ENCODE measurements at places on chromosomes 11 and 22.

GRCh38 chr11:86800076-86800959 lies at the start of gene PRSS23:
TSS of gene PRSS23 (plus strand) at chr11:86800542. CDS start at chr11:86807644, 7,102 bp downstream.
- DNase-seq: peak; percentile 25

DNA sequence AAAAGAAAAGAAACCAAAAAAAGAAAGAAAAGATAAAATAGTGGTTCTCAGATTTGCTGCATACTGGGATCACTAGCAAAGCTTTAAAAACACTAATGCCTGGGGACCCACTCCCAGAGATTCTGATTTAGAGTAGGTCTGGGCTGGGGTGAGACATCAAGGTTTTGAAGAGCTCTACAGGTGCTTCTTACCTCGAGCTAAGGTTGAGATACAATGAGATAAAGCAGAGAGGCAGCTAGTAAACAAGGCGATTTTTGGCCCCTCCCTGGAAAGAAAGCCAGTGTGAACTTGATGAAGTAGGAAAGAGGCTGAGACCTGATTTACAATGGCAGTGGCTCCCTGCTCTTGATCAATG lies 327.6 kb upstream of the CCDC90B start:
- no peak for DNase-seq

DNA sequence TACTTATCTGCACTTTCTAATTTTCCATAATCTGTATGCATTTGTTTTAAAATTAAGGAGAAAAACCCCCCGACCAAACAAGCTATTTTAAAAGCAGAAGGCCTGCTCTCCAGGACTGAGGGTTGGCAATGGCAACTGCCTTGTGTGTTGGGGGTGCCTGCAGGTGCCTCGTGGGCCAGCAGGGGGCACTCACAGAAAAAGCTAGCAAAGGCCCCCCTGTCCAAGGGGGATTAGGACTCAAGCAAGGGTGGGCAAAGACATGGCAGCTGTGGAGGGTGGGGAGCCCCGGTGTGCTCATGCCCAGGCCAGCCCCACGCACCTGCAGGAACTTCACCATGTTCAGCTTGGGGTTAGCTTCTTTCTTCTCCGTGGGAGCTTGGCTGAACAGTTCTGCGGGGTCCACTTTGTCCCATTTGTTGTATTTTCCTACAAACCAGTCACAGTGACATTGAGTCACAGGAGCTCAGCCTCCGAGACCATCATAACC lies 10.3 kb downstream of the TOP3B start:
- no peak for DNase-seq

DNA sequence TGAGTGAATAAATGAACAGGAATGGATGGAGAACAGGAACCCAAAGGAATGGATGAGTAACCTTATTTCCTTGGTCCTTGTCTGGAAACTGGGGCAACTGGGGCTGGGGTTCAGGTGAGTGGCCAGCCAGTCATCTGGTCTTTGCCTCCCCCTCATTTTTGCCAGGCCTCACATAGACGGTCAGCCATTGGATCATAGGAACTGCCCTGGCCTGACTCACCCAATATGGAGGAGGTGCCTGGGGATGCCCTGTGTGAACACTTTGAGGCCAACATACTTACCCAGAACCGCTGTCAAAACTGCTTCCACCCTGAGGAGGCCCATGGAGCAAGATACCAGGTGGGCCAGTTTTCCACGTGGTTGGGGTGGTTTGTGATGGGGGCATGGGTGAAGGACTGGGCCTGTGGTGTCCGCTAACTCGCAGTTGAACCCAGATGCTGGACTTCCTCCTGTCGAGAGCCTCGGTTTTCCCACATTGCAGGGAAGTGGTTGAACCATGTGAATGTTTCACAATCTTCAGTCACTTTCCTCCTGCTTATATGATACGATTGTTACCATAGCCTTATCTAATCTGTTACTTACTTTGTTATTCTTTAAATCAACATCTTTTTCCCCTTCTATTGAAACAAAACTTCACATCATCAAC lies 4.4 kb downstream of the TRIOBP start:
- DNase-seq: no peak

- no peak for DNase-seq
These were observed 674 bp upstream of the BAIAP2L2 start for GRCh38 chr22:38110863-38111852.

DNA sequence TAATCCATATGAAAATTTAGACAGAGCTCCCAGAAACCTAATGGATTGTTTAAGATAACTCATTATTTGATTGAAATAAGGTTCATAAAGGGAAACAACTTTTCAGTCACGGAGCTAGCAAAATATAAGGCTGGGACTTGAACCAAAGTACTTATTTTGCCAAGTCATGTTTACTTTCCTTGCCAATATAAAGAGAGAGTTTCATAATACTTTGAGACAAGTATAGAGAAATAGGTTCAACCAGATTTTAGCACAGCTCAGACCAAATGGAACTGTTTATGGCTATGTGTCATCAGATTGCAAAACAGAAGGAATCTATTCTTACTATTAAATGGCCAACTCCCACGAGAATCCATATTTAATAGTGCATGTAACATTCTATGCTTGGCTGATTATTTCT lies 1517.5 kb upstream of the TENM4 start:
- no peak for DNase-seq

- DNase-seq: no peak
These were observed 7.9 kb downstream of the ADORA2A start for GRCh38 chr22:24435323-24435645.

DNA sequence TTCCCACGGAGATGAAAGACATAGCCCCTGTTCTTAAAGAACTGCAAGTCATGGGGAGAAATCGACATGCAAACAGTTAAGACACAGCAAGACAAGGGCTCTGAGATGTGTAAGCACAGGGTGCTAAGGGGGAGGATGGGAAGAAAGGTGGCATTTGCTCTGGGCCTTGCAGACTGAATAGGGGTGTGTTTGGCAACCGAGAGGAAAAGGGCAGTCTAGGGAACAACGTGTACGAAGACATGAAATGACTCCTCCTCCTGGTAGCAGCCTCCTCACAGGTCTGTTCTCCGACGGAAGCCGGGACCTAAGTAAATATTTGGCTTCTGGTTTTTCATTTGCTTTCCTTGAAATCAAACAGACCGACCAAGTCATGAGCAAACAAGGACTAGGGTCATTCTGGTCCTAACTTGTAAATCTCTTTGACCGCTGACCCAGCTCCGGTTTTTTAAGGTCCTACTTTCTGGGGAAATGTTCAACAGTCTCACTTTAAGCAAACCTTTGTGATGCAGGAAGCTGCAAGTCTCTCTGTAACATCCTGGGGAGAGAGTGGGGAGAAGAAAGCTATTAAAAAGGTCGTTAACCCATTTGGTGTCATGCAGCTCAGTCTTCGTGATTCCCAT lies 19.7 kb downstream of the NNMT start:
- DNase-seq: no peak

DNA sequence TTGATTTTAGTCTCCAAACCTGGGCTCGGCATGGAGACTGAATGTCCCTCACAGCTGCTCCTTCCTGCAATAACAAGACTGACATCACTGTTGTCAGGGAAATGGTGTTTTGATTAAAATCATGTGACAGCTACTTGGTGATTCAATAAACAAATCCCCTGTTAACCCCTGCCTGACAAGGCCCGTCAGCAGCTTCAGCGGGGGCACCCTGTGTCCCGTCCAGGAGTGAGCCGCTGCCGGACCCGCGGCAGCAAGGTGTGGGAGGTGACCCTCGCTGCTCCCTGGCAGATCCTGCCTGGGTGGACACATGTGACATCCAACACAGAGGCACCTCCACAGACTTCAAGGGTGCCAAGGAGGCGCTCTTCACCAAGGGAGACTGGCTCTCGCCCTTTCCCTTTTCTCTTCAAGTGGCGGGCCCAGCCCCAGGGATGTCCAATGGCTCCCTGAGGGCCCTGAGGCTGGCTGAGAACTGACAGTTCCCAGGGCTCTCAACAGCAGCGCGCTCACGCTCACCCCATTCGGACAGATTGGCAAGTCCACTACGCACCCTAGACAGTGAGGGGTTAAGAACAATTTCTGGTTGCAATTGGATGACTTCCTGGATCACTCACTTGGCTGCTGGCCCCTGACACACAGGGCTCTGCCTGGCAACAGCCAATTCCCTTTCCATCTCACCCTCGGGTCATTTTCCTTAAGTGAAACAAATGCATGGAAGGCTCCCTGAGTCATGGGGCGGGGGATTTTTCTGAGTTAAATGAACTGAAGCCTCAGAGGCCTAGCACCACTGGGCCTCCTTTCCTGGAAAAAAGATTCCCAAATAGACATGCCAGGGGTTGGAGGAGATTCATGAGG lies 30.7 kb downstream of the PPP2R1B start:
- peak; percentile 70 for DNase-seq

- no peak for DNase-seq
These were observed 7.3 kb downstream of the USP47 start for GRCh38 chr11:11848891-11849746.

GRCh38 chr11:67289226-67289650 lies at the start of gene ANKRD13D:
TSS of gene ANKRD13D (plus strand) at chr11:67289303. CDS start at chr11:67289461, 158 bp downstream.
- DNase-seq: no peak

GRCh38 chr11:3135481-3136440 lies 29.3 kb downstream of the OSBPL5 start:
- DNase-seq: no peak

- no peak for DNase-seq
These were observed 16.3 kb downstream of the APOL5 start for GRCh38 chr22:35733791-35734516.

DNA sequence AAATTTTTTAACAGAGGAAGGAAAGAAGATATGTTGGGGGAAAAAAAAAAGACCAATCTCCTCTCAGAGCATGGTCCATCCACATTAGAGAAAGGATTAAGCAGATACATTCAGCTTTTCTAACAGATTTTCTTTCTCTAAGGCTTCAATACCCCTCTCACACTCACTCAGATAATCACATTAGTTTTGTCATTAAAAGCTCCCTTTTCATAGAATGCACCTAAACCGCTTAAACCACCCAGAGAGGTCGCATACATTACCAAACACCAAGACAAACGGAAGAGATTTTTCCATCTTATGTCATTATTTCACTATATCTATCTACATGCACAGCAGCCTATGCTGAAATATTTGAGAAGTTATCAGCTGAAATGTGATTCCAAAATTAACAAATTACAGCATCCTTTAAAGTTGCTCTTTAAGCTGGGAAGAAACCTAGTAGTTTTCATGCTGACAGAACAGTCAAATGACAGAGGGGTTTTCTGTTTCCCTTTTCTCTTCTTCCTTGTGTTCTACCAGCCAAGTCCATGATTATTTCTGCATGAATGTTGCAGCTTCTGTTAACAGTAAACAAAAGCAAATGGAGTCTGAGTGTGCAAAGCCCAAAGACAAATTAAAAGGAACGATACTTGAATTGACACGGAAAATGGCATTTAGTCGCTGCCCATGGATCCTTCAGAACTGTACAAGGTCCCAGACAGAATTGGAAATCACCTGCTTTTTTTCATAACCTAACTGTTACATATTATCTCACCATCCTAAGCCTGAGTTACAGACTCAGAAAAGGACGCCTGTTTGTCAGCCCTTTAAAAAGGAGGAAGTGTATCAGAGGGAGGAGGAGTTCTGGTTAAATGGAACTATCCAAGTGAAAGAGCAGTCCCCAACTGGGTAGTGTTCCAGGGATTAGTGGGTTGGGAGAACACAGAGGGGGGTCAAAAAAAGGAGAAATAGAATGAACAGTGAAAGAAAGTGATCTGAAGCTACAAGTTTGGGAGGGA lies 54.6 kb downstream of the PRCP start:
- no peak for DNase-seq

GRCh38 chr22:36781656-36782627 lies 6.0 kb upstream of the IFT27 start:
- DNase-seq: peak; percentile 73

- DNase-seq: no peak
These were observed 58.1 kb downstream of the LRP5 start for GRCh38 chr11:68370211-68371111.

GRCh38 chr11:117724104-117724503 lies 72.9 kb downstream of the DSCAML1 start:
- no peak for DNase-seq

GRCh38 chr11:32081129-32081641 lies 9.7 kb upstream of the RCN1 start:
- no peak for DNase-seq

- DNase-seq: no peak
These were observed 784.4 kb downstream of the NTM start for GRCh38 chr11:132154781-132155180.

DNA sequence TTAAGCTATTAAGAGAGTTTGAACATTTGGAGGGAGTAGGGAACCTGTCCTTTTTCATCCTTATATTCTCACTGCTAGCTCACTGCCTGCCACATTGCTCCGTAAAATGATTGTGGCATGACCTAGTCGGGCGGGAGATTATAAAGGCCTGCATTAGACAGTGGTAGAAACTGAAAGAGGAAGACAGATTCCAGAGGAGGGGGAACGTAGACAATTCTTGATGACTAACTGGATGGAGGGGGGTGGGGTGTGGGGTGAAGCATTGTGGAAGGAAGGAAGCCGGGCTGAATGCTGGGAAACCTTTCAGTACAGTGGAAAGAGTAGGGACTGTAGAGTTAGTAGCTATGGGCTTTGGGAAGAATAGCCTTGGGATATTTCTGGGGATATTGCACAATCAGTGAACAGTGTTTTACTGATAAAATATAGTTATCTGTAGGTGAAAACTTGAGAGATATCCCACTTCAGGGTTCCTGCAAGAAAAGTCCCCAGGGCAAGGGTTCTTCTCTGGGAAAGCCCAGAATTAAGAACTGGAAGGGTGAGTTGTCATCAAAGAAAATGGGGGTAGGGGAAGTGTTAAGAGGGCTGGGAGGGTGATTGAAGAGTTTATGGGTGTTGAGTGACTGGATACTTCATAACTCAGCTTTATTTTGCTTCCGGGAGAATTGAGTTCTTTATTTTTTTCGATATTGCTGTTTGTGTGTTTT lies 2.1 kb downstream of the MED15 start:
- peak; percentile 54 for DNase-seq

DNA sequence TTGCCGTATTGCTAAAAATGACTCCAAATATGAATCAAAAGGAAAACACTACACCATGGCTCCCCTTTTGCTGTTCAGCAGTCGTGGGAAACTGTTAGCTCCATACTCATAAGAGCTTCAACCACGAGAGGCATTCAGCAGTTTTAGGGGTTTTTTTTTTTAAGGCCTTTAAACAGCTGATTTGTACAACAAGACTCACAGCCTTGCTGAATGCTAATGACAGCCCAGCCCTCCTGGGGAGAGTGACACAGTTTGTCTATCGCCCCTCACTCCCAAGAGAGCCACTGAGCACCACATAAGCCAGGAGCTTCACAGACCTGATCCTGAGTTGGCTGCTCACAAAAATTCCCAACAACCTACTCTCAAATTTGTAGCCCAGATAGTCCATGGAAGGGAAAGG lies 32.4 kb downstream of the GALNT18 start:
- no peak for DNase-seq

DNA sequence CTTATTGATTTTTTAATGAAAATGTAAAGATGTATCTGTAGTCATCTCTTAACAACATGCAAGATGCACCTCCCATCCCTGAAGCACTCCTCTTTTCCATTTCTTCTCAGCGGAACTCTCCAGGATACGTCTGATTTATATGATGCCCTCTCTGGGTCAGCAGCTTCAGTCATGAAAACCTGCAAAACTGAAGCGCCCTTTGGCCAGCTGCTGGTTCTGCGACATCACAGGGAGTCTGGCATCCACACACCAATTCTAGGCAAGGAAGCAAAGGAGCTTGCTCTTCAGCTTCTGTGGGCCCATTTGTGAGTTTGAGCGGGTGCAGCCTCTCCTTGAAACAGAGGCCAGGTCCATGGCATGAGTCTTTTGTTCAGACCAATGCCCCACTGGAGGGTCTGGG lies 1253.3 kb downstream of the TBC1D22A start:
- no peak for DNase-seq

GRCh38 chr11:86740628-86741483 lies 59.5 kb upstream of the PRSS23 start:
- no peak for DNase-seq

GRCh38 chr11:77020734-77021133 lies 13.5 kb upstream of the B3GNT6 start:
- DNase-seq: no peak

Data from omental fat pad (tissue), 4 donors.